ENCODE measurements at places on chromosomes 12 and 14. TPM values are rescaled to one million over a fixed set of nuclear protein-coding genes. Genes with fewer than 3 reads are reported as not detected.

Gene GLS2
- 8.7 TPM for total RNA-seq

GRCh38 chr14:62670526-62670925 is 374.7 kb downstream of the KCNH5 start:
- H3K4me1 ChIP-seq = no peaks in the 10 kb centered on the region
- no peak overlapping the region for H3K4me3 ChIP-seq

Gene CMTM5
- total RNA-seq = not detected

DNA sequence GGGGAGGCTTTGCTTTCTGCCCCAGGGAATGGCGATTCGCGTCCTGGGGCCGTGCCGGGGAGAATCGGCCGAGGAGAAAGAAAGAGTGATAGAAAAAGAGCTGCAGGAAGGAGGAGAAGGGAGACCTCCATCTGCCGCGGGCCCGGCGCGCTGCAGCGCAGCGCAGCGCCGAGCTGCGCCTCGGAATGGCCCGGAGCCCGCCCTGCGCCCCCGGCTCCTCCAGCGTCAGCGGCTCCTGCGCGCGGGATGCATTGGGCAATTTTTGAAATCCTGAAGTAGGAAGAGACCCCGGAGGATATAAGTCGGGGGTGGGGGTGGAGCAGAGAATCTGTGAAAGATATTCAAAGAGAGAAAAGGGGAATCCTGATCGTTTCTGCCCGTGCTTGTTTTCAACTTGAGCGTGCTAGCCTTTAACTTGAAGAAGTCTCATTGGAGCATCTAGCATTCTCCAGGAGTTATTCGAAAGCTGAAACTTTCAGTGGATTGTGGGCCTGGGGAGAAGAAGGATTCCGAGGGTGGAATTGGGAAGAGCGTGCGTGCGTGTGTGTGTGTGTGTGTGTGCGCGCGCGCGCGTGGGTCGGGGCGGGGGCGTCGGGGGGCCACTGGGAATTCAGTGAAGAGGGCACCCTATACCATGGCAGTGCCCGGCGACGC is 441 bp downstream of the PDE3A start:
- H3K27me3 ChIP-seq = peaks cover 30% of the 10 kb centered on the region
- no peak overlapping the region for H3K27ac ChIP-seq
- peaks cover 8% of the 10 kb centered on the region for H3K4me1 ChIP-seq
- H3K36me3 ChIP-seq = no peaks in the 10 kb centered on the region
- no peak overlapping the region for H3K4me3 ChIP-seq
